Hepatocyte (in vitro differentiated cells): ENCODE measurements at places on chromosomes 5 and 9. TPM values are rescaled to one million over a fixed set of nuclear protein-coding genes. Genes with fewer than 3 reads are reported as not detected.

OR1J2 gene
- polyA plus RNA-seq: not detected in 2 replicates

FOXD4L5 gene
- 0.05 and 0.09 TPM in 2 replicates for polyA plus RNA-seq

DNA sequence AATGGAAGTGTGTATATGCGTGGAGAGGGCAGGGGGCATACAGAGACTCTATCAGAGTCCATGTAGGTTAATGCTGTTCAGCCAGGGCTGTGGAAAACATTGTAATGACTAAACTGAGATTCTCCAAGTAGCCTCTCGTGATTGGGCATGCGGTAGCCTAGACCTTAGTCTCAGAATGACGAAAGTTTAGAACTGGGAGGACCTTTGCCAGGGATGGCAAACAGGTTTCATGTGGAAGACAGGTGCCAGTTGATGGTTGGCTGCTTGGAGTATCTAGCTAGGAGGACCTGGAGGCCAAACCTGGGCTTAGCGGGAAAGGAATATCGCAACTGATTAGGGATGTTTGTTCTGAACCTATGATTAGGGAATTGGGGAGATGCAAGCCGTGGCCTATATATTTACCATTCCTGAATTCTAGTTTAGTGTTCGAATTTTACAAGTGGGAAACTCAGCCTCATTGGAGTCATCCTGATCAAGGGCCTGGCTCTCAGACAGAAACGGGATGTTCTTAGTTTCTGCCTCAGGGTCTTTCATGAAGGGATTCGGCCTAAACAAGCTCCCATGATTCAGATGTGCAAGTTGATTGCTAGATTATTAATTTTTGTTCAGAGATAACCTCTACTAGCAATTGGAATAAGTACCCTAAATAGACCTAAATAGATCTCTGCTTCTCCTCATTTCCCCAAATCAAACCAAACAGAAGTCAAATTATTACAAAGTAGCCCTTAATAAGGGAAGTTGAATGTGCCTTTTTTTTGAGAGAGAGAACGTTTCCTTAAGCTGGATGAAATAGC lies 26.8 kb upstream of the TJP2 start:
- no peaks in the 10 kb centered on the region for H3K36me3 ChIP-seq
- H3K4me3 ChIP-seq: no peak overlapping the region
- no peak overlapping the region for H3K27ac ChIP-seq
- no peaks in the 10 kb centered on the region for H3K27me3 ChIP-seq
- peaks cover 9% of the 10 kb centered on the region for H3K4me1 ChIP-seq
- no peak for DNase-seq

GRCh38 chr5:98510143-98510985 lies 263.1 kb upstream of the RGMB start:
- DNase-seq: peak; percentile 27
- H3K27ac ChIP-seq: peak overlapping the region; percentile 33
- no peak overlapping the region for H3K4me3 ChIP-seq
- no peaks in the 10 kb centered on the region for H3K36me3 ChIP-seq
- peaks cover 6% of the 10 kb centered on the region for H3K4me1 ChIP-seq

DNA sequence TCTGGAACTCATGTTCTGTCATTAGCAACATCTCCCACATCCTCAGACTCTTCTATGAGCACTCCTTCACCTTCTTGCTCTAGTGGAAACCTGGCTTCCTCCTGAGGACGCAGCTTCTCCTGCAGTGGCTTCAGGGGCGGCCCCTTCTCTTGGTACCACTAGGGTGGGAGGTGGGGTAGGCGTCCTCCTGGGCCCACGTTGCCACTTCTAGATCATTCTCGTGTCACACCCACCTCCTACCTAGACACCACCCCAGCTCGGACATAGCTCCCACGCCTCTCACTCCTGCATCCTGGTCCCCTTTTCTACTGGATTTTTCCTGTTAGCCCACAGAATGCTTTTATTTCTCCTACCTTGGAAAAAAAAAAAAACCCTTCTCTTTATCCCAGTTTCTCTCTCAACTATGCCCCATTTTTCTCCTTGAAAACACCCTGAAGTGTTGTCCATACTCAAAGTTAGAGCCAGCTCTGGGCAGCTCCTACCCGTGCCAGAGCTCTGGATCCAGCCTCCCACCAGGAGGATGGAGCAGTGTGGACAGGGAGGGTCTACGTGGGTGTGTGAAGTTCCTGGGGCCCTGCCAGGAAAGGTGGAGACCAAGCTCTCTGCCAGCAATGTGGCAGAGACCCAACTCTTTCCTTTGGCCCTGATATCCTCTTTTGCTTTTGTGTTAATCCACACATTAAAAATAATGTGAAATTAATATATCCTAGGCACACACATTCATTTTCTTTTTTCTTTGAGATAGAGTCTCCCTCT lies 179.2 kb downstream of the HSPA4 start:
- H3K4me3 ChIP-seq: no peak overlapping the region
- H3K27ac ChIP-seq: no peak overlapping the region
- no peak for DNase-seq
- H3K36me3 ChIP-seq: no peaks in the 10 kb centered on the region
- no peaks in the 10 kb centered on the region for H3K27me3 ChIP-seq

FOXD4L4 gene
- polyA plus RNA-seq: 0.16 and 0.19 TPM in 2 replicates

ADAMTS19 gene
- 1.8 and 2.2 TPM in 2 replicates for polyA plus RNA-seq

LIX1 gene
- 2.4 and 4.3 TPM in 2 replicates for polyA plus RNA-seq

DNA sequence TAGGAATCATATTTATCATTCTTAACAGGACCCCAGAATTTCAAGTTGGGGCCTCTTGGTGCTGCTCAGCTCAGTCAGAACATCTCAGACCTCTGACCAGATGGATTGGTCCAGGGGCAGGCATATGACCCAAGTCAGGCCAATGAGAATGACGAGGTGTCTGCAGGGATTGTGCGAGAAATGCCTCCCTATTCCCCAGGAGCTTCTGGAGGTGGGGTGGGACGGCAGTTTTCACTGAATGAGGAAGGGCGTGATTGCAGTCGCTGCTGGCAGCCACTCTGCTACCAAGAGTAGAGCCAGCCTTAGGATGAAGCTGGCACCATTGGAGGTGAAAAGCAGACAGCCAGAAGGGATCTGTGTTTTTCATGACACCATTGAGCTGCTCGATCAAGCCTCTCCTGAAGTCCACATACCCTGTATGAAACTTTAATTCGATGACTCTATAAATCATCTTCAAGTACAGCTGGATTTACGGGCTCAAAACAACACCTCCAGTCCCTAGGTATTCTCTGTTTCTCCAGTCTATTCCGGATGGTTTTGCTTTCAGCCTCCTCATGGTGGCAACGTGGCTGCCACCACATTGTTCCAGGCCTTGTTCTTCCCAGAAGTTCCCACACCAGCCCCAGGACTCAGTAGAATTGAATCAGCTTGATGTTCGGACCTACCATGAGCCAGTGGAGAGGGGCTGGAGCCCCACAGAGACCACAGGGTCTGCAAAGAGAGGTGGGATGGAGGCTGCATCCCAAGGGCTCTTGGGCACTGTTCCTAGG lies 70.2 kb upstream of the ADAMTS2 start:
- peaks cover 6% of the 10 kb centered on the region for H3K4me1 ChIP-seq
- DNase-seq: no peak
- H3K36me3 ChIP-seq: no peaks in the 10 kb centered on the region
- H3K27me3 ChIP-seq: no peaks in the 10 kb centered on the region
- no peak overlapping the region for H3K4me3 ChIP-seq
- H3K27ac ChIP-seq: no peak overlapping the region
